Naive thymus-derived CD8-positive, alpha-beta T cell (primary cell): ENCODE measurements at places on chromosomes 1 and 21. TPM values are rescaled to one million over a fixed set of nuclear protein-coding genes. Genes with fewer than 3 reads are reported as not detected.

VTCN1 gene
- total RNA-seq: not detected

PAX7 gene
- total RNA-seq: not detected

C1orf167 gene
- not detected for total RNA-seq

AMY1A gene
- not detected for total RNA-seq

CRNN gene
- not detected for total RNA-seq

COL9A2 gene
- 5.2 TPM for total RNA-seq

SLC44A3 gene
- total RNA-seq: not detected

TEDDM1 gene
- not detected for total RNA-seq

MAGOH gene
- 54.1 TPM for total RNA-seq

TGFB2 gene
- 0.16 TPM for total RNA-seq

SLC44A5 gene
- 4.4 TPM for total RNA-seq

GJC2 gene
- 2.6 TPM for total RNA-seq

ARMH1 gene
- total RNA-seq: 70.4 TPM

CR1 gene
- 4.1 TPM for total RNA-seq

GJB3 gene
- total RNA-seq: not detected

KIF26B gene
- total RNA-seq: 0.08 TPM
